ENCODE measurements at places on chromosomes 7 and 10.

GRCh38 chr7:21367081-21367480, 60.8 kb upstream of the SP4 start:
- DNase-seq: no peak

DNA sequence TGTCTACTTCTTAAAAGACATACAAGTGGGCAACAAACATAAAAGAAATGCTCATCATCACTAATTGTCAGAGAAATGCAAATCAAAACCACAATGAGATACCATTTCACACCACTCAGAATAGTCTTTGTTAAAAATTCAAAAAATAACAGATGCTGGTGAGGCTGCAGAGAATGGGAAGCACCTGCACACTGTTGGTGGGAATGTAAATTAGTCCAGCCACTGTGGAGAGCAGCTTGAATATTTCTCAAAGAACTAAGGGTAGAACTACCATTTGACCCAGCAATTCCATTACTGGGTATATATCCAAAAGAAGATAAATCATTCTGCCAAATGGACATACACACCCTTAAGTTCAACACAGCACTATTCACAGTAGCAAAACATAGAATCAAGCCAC, 61.8 kb upstream of the STEAP1 start:
- no peak for DNase-seq

GRCh38 chr10:71333129-71333887, 14.2 kb downstream of the SLC29A3 start:
- DNase-seq: no peak

- no peak for DNase-seq
Measured at GRCh38 chr7:82805527-82805960, 357.1 kb downstream of the PCLO start.

- DNase-seq: no peak
Measured at GRCh38 chr10:80691441-80691840, 153.7 kb downstream of the SH2D4B start.

- no peak for DNase-seq
Measured at GRCh38 chr10:92027141-92027540, 103.6 kb downstream of the BTAF1 start.

DNA sequence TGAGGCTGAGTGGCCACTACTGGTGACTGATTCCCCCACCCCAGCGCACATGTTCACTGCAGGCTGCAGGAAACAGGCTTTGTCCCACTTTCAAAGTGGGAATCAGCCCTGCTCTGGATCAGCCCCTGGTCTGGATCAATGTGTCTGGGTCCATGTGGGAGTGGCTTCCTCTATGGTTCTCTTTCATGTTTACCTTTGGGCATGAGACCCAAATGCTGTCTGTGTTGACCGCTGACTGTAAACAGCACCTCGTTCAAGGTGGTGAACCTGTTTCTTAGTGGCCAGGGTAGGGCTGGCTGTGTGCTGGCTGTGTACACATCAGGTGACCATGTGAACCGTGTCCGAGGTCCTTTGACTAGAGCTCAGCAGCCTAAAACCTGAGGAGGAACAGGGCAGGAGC, 121.8 kb downstream of the CAMK1D start:
- DNase-seq: no peak

DNA sequence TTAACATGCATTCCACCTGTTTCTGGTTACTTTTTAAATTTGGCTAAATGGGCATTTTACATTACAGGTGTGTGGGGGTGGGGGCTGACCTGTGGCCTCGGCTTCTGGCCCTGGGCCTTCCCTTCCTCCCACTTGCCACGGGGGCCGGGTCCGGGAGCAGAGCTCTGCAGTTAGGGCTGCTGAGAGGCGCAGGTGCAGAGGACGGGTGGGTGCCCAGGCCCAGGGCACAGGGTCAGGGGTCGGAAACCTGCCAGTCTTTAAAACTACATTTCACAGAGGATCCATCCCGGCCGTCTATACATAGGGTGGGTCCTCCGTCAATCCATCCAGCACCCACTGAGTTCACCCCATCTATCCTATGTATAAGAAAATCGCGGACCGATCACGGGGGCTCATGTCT, 106.5 kb upstream of the INSIG1 start:
- DNase-seq: no peak

- DNase-seq: no peak
Measured at GRCh38 chr7:151697942-151698341, 178.2 kb upstream of the RHEB start.

DNA sequence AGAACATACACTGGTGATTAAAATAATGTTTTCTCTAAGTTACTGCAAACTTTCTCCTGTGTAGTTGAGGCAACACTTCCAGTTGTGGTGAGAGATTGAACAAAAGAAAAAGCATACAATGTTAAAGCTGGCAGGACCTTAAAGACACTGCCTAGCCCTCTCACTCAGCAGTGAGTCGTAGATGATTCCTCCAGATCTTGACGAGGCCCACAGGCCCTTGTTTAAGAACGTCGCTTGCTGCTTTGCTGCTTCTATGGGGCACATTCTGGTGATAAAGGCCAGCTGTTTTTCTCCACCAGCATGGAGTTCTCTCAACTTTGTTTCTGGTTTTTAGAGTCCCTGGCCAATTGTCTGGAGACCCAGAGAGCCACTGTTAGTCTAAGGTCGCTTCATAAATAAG, 2.8 kb upstream of the DENND11 start:
- DNase-seq: no peak

DNA sequence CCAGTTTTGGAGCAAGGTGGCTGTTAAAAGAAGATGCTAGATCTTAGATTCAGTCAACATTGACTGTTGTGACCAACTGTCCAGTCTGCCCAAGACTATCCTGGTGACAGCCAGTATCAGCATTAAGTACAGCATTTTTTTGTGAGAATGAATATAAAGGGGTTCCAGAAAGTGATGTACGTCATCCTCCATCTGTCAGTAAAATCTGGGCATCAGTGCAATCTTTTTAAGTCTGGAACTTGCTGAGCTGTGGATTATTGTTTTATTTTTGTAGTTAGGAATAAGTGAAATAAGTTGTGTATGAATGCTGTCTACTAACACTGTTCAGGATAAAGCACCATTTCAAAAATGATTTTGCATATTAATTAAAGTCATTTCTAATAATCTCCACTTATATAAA, 1020.0 kb upstream of the GHITM start:
- DNase-seq: no peak

DNA sequence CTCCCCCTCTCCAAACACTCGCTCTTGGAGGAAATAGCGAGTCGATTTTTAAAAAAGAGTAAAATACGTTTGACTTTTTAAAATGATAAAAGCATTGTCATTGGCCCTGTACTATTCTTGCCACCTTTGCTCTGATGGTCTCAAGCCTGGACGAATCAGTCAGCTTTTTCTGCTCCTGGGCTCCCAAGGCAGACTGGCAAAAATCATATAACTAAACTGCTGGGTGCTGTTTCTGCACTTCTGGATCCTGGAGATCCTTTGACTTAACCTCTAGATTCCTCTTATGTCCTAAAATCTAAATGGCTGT, 1.8 kb downstream of the TPST1 start:
- DNase-seq: no peak

GRCh38 chr10:62647375-62648092, 157.0 kb upstream of the ADO start:
- no peak for DNase-seq

- no peak for DNase-seq
Measured at GRCh38 chr10:107031931-107032699, 132.4 kb downstream of the SORCS1 start.

GRCh38 chr10:121683366-121683765, 85.1 kb upstream of the FGFR2 start:
- no peak for DNase-seq

DNA sequence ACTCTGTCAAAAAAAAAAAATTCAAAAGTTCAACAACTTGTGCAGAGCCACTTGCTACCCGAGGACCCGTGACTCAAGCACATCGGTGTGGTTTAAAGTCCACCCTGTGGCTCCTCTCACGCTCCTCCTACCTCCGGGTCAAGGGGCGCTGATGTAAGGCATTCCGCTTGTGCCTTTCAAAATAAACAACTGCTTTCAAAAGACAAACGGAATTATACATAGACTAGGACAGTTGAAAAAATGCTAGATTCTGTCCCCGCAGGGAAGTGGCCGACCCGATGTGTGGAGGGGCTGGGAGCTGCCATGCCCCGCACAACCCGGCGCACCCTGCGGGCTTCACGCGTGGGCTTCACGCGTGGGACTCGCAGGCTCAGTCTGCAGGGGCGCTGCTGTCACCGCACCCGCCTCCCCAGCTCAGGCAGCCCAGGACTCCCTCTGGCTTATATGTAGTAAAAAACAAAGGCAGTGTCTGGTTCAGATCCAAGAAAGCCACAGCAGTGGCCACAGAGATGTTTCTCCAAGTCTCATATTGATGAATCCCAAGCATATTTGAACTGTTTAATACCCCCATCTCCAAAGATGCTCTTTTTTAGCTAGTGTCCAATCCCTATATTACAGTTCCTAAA, 239.7 kb upstream of the INHBA start:
- DNase-seq: no peak

DNA sequence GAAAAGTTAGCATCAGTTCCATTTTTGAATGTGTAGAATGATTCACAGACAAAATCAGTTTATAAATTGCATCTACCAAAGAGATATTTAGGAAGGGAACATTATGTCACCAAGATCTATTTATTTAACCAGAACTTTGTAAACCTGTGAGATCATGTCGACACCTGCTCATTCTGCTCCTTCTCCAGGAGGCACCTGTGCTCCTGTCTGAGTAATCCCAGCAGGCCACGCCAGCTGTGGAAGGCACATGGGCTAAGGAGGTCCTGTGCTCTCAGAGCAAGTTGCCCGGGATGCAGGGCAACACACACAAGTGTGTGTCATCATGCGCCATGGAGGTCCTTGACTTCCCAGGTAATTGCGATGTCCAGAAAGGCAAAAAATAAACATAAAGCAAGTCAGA, 45.5 kb upstream of the ADARB2 start:
- DNase-seq: no peak

GRCh38 chr10:126252884-126253610, 135.2 kb downstream of the ADAM12 start:
- no peak for DNase-seq

GRCh38 chr10:97849103-97849686, 448 bp upstream of the GOLGA7B start:
- DNase-seq: no peak

- no peak for DNase-seq
Measured at GRCh38 chr10:70594161-70594560, 8.4 kb downstream of the PRF1 start.

GRCh38 chr10:70164163-70164562, 6.2 kb downstream of the SAR1A start:
- no peak for DNase-seq

- DNase-seq: no peak
Measured at GRCh38 chr10:6030940-6031339, 31.2 kb downstream of the IL2RA start.

- DNase-seq: no peak
Measured at GRCh38 chr7:5387711-5388245, 35.9 kb downstream of the TNRC18 start.

GRCh38 chr10:29734962-29735627, 100.3 kb upstream of the SVIL start:
- no peak for DNase-seq

DNA sequence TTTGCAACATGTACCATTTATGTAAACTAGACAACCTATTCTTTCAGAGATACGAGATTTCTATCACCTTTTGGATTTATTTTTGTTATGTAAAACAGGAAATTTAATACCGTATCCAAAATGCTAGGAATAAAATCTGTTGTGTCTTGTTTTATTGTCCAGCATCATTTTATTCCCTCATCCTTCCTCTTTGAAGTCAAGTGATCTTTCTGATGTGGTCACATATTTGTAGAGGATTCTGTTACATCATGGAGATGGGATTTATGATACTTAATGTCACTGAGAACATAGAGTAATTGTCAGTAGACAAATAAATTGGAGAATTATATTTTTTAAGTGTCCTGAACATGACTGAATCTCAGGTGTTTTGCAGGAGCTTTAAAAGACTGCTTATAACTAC, 64.7 kb downstream of the ZNF277 start:
- DNase-seq: no peak

GRCh38 chr7:1418505-1419309, 40.6 kb downstream of the MICALL2 start:
- no peak for DNase-seq
